NCI-H2081 treated with DMSO at 0.1 percent for 48 hours (cell line): ENCODE measurements at places on chromosomes 6 and 20.

GRCh38 chr6:71043902-71044301, 87.0 kb upstream of the B3GAT2 start:
- DNase-seq, result no peak

GRCh38 chr6:38476888-38477287, 162.8 kb downstream of the BTBD9 start:
- DNase-seq, result no peak

DNA sequence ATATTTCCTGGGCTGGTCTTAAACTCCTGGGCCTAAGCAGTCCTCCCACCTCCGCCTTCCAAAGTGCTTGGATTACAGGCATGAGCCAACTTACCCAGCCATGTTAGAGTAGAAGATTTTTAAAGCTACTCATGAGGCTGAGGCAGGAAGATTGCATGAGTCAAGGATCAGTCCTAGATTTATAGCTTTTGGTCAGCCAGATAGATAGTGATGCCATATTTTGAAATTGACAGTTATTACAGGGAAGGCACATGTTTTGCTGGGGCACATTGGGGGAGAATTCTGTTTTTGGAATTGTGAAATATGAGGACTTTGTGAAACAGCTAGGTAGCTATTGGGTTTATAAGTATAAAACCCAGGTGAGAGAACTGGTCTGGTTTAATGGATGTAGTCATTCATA, 40.9 kb downstream of the DOP1A start:
- DNase-seq, result no peak

DNA sequence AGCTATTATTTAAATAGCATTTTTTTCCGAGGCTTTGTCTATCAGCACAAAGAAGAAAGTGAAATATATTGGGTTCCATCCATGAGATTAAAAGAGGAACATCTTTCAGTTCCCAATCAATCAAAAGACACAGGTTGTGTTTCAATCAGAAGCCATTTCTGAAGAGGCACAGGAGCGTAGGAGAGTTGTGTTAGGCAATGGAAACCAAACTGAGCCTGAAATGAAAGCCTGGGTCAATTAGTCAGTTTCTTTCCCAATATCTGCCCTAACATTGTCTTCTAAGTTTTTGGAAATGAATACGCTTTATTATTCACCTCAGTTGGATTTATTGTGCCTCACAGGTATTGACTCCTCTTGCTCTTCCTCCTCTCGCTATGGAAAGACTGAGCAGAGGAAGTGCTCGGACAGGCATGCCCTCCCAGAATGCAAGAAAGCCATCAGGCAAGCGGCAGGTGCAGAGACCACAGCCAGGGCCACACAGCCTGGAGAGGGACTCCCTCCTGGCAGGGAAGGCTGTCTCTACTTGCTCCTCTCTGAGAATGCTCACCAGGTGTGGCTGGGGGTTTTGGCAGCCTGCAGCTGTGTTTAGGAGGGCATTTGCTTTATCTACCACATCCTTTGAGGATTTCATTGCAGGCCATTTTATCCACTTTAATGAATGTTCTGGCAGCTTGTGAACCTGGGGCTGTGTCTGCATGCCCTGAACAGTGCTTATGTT, 100.8 kb upstream of the NEDD9 start:
- DNase-seq, result no peak

DNA sequence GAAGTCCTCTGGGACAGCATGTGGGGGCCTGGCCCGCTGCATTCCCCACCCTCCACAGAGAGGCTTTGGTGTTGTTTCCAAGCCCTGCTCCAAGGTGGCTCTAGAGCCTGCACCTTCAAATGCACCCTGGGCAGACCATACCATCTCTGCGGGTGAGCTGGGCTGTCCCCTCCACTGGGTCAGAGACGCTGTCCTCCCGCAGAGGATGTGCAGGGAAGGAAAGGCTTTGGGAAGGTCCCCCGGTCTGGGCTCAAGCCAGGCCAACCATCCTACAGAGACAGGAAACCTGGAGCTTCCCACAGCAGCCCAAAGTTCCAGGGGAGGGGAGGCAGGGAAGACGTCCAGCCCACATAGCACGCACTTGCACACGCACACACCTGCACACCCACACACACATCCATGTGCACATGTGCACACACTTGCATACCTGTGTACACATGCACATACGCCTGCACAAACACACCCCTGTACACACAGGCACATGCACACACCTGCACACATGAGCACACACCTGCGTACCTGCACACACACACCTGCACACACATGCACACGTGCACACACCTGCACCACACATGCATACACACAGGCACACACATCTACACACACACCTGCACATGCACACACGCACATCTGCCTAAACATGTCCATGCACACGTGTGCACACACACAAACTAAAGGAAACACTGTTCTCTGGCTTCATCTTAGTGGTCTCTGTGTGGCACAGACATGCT, 155.4 kb downstream of the ERMARD start:
- no peak for DNase-seq

DNA sequence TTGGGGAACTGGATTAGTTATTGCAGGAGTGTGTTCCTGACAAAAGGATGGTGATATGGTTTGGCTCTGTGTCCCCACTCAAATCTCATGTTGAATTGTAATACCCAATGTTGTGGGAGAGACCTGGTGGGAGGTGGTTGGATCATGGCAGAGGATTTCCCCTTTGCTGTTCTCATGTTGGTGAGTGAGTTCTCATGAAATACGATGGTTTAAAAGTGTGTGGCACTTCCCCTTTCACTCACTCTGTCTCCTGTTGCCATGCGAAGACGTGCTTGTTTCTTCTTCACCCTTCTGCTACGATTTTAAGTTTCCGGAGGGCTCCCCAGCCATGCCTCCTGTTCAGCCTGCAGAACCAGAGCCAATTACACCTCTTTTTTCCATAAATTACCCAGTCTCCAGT, 16.2 kb upstream of the TREM1 start:
- DNase-seq, result no peak

DNA sequence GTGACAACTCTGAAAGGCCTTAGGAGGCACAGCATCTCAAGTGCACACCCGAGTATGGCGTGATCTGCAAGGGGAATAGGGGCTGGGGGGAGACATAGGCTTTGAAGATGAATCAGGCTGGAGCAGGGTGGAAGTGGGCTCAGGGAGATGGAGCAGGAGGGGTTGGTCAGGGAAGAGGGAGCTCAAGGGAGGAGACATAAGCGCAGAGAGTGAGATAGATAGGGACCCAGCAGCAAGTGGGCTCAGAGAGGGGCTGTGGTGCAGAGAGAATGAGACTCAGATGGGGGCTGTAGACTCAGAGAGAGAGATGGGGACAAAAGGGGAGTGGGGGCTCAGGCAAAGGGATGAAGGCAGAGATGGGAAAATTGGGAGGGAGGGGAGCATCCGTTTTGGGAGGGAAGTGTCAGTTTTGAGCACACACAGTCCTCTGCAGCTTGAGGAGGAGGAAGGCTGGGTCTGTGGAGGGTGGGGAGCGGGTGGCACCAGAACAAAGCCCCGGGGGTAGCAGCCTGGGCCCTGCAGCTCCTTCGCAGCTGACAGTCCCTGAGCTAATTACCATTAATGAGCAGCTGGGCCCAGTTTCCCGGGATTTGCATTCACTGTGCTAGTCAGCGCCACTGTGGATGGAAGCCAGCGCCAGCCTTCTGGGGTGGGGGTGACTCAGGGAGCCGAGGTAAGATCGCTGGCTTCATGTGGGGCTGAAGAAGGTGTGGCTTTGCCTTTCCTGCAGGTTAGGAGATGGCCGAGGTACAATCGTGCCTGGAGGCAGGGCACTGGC, 18.7 kb downstream of the SRXN1 start:
- DNase-seq, result no peak

DNA sequence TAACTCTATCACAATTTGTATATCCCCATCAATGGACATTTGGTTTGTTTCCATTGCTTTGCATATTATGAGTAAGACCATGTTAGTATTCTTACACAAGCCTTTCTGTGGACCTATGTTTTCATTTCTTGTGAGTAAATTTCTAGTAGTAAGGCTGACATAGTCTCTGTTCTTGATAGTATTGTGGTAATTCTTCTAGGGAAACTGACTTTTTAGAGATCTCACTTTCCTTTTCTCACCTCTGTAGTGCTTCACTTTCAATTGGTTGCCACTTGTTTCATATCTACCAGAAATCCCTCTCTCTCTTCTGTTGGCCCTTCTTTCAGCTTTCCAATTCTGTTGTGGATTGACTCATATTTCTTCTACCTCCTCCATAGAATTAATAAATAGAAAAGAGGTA, 8.5 kb downstream of the ISM1 start:
- DNase-seq, result no peak

GRCh38 chr20:51393571-51393970, 148.9 kb downstream of the NFATC2 start:
- no peak for DNase-seq

DNA sequence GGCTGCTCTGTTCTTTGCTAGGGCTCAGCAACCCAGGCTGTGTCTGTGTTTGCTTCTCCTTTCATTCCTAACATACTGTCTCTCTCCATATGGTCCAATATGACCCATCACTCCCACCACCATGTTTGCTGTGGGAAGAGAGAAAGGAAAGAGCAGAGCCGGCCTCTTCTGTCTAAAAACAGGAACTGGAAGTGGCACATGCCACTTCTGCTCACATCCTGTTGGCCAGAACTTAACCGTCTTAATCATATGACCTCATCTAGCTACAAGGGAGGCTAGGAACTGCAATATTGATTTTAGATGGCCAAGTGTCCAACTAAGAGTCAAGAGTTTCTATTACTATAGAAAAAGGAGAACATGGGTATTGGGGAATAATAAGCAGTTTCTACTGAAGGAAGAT, 212.5 kb upstream of the CHD6 start:
- DNase-seq, result no peak

- DNase-seq, result no peak
Observed at GRCh38 chr20:56779452-56780143, 150.5 kb downstream of the TFAP2C start.

GRCh38 chr6:136930528-136930927, 8.4 kb downstream of the SLC35D3 start:
- no peak for DNase-seq

- DNase-seq, result no peak
Observed at GRCh38 chr6:17705428-17705777, 1.3 kb downstream of the NUP153 start.
